ENCODE measurements at places on chromosomes 1 and 21.

GRCh38 chr1:214310777-214311690 is 30.1 kb downstream of the SMYD2 start:
- no peak for DNase-seq

- no peak for DNase-seq
These were observed 134.1 kb downstream of the SYT14 start for GRCh38 chr1:210072129-210072528.

GRCh38 chr1:153362187-153362775 is 4.6 kb downstream of the S100A9 start:
- no peak for DNase-seq

DNA sequence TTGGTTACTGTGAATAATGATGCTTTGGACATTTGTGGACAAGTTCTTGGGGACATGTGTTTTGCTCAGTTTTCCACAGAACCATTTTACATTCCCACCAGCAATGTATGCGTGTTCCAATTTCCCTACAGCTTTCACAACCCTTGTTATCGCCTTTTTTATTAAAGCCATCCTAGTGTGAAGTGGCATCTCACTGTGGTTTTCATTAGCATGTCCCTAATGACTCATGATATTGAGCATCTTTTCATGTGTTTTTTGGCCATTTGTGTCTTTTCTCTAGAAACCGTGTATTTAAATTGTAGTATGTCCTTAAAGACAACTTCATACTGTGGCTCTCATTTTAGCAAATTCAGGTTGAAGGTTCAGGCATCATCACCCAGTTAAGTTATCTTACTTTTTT is 132.1 kb downstream of the TGFBR3 start:
- DNase-seq, result no peak

GRCh38 chr1:100006688-100007087 is 36.9 kb downstream of the SLC35A3 start:
- no peak for DNase-seq

DNA sequence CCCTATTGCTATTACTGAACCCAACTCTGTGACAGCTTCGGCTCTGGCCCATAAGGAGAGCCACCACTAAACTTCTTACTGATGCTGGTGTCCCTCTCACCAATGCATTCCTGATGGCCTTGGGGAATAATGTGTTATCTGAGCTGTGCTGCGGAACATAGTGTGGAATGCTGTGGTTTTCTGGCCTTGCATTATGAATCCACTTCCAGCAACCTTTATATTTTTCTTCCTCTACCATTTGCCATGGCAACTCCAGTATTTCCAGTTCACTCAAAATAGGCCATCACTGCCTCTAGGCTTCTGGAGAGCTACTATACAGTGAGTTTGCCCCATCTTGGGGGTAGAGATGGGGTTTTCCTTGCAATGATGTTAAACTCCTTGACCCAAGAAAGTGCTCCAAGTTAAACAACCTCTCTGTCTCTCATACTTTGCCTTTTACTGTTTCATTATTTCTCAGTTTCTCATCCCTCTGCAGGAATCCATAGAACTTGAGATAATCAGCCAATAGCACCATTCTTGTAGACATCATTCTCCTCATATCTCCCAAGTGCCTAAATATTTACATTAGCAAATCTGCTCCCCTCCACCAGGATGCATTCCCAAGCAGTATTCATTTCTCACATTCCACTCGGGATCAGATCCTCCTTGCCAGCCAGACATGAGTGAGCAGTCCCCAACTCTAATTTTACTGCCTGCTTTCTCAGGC is 11.1 kb upstream of the RAVER2 start:
- DNase-seq, result no peak

DNA sequence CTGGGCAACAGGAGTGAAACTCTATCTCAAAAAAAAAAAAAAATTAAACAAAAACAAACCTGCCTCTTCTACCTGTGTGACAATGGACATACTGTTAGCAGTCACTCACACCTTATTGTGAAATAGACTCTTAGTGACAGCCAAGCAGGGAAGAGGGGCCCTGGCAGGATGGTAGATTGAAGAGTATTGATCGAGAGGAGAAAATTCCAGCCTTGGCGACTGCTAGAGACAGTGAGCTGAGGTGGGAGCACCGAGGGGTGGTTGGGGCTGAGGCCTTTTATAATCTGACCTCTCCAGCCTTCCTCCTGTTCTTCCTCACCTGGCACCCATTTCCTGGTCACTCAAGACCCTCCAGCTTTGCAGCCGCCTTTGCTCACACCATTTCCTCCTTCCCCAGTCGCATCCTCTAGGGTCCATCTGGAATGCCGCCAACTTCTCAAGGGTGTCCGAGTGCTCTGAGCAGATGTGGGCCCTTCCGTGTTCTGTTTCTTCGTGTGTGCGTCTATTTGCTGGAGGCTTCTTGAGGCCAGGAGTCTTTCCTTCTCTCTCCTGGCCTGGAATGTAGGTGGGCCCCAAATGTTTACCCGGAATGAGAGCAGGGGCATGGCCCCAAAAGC is 196.9 kb upstream of the TMEM51 start:
- DNase-seq, result no peak

DNA sequence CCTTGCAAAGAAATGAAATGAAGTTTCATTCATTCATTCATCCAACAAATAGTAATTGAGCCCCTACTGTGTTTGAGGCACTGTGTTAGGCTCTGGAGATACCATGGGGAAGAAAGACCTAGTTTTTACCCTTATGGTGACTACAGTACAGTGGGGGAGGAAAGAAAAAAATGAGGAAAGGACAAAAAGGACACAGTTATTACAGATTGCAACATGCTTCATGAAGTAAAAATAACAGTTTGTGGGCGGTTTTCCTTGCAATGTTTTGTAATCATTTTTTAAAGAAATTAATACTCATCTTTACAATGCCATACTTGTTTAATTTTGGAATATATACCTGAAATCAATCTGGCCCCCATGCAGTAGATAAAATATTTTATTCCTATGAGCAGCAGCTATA is 120.3 kb downstream of the TM2D1 start:
- DNase-seq, result no peak

DNA sequence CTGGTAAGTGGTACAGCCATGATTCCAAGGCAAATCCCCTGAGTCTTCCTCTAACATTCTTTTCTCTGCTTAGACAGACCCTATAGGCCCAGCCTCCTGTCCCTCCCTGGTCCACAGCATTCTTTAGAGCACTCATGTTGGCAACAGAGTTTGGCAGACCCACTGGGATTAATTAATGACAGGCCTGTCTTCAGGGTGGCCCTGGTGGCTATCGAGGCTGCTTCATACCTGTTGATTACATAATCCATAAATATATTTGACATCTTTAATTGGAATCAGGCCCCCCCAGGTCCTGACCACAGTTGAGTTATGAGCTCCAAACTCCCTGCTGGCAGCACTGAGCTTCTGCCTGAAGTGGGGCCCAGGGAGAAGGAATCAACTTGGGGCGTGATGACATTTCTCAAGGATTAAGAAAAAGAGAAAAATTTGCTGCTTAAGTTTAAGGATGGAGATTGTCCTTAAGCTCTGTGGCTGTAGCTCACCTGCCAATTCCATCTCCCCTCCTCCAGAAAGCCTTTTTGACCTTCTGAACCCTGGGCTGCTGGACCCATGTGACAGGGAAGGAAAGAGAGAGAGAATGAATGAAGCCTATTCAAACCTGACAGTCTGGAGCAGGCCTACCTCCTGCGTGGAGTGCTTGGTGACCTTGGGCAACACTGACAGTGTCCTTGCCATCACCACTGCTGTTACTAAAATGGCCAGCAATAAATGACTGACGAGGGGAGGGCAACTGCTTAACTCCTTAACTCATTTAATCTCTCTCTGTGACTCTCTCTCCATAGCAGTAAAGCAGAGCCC is 156.6 kb downstream of the TRABD2B start:
- no peak for DNase-seq

DNA sequence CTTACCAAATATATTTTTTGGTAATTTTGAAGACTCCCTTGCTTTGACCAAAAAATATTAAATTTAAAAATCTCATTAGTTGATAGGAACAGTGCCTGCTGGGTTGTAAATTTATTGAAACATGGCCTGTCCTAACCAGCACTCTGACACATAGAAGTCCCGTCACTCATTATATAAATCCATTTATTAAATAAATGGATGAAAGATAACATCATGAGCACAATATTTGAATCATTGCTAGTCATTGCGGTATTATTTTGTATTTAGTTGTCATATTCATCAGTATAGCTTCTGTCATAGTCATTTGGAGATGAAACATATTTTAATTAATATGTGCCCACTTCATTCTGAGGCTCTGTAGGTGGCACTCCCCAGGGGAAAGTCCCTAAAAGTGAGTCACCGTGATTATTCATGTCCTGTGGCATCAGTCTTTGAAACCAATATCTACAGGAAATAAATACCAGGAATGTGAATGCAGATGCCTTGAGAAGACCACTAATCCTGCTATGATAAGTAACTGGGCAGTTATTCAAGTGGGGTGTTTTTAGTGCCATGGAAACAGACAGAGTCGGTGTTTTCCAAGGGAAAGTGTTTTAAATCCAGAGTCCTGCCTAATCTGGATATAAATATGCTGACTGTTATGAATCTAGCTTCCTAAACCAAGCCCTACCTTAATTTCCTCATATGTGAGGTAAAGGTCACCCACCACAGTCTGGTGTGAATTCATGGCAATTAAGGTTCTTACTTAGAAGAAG is 302.0 kb downstream of the DUSP10 start:
- DNase-seq, result peak; percentile 21

GRCh38 chr1:51203874-51204245 is 32.2 kb upstream of the RNF11 start:
- DNase-seq, result no peak

- no peak for DNase-seq
These were observed 156.8 kb downstream of the ST6GALNAC3 start for GRCh38 chr1:76231320-76231719.

DNA sequence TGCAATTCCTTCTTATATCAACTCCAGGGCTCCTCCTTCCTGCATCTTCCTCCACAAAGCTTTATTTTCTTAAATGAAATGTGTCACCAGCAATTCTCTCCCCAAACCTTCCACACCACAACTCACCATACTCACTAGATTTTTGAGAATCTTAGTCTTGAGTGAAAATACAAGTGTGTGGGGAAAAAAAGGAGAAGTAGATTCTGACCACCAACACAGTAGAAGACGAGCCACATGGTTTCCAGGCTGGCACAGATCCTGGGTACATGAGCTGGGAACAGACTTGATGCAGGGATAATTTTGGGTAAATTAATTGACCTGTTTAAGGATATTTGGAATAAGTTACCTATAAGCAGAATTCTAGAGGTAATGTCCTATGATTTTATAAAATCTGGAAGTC is 72.8 kb upstream of the KCNJ15 start:
- no peak for DNase-seq

DNA sequence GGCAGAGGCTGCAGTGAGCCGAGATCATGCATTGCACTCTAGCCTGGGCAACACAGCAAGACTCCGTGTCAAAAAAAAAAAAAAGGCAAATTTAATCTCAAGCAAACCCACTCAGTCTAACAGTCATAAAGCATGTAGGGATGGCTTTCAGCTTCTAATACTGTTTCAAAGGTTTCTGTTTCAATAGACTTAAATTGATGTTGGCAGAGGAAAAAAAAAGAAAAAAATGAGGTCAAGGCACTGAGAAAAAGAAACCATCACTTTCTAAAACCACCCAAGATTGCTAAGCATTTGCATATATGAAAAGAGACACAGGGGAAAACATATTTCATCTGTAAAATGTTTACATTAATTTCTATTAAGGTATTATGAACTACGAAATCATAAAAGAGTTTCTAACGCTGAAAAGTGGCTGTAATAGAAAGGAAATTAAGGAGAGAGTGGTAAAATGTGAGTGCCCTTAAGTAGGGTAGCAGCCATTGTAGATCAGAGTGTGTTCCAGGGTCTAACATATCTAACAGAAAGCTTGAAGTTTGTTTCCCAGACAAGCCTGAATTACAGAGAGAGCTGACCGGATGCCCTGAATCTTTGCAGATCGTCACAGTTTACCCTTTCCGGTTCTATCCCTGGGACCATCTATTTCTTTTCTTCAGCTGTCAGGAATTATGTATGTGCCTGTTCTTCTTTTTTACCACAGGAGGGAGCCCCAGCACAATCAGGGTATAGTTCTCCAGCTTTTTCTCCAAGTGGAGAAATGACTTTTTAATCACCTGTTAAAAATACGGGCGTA is 70.0 kb downstream of the PLD5 start:
- DNase-seq, result no peak

DNA sequence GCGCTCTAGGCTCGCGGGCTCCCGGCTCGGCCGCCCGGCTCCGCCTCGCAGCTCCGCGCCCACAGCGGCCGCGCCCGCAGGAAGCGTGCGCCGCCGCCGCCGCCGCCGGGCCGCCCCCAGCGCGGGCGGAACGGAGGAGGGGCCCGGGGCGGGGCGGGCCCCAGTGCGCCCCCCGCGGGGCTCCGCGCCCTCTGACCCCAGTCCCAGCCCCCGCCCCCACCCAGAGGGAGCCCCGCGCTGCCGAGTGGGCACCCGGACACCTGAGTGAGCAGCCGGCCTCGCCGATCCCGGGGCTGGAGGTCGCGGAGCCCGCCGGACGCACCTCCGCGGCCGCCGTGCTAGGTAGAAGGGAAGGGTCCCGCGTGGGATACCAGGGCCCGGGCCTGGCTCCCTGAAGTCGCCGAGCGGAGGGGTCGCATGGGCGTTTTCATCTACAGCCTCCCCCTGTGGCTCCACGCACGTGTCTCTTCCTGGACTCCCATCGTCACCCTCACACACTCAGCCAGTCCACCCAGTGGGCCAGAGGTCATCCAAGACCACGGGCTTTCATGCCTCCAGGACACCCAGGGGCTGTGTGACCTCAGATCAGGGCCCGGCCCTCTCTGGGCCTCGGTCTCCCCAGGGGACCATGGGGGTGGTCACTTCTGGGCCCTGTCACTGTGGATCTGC is at the start of gene SDC3:
Gene SDC3 (minus strand): TSS at position 63 of the 669 bp plus-strand sequence. CDS start 172 bp downstream, outside the sequence.
- no peak for DNase-seq

DNA sequence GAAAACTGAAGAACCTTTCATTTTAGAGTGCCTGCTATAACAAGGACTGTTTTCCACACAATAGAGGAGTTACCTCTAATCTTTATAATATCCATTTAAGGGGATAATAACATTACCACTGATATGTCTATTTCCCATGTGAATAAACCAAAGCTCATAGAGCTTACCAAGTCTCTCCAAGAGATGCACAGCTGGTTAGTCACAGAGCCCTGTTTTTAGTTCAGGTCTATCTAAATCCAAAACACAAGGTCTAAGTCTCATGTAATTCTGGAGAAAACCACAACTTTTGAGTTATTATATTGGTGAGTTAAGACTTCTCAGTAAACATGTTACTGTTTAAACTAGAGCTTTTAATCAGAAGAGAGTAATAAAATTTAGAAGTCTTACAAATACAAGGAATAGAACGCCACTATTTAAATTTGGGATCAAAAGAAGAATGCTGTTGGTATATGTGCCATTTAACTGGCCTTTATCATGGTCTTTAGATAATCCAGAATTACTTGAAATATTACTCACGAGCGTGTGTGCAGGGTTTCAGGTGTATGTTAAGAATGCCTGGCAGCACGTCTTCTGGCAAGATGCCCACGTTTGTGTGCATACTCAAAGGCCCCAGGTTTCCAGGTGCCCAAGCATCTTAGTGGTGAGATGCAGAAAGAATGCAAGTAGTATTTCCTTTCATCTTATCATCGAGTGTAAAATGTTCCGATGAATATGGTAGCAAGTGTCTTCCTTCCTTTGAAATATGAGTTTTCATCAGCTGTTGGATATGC is 190.6 kb downstream of the FMN2 start:
- no peak for DNase-seq

GRCh38 chr1:941588-942383 is 17.3 kb downstream of the NOC2L start:
- DNase-seq, result no peak
